MCF 10A (cell line): ENCODE measurements at places on chromosomes 1 and 21.

GRCh38 chr1:204080163-204080903, 7.4 kb downstream of the SOX13 start:
- peak; percentile 99 for DNase-seq

DNA sequence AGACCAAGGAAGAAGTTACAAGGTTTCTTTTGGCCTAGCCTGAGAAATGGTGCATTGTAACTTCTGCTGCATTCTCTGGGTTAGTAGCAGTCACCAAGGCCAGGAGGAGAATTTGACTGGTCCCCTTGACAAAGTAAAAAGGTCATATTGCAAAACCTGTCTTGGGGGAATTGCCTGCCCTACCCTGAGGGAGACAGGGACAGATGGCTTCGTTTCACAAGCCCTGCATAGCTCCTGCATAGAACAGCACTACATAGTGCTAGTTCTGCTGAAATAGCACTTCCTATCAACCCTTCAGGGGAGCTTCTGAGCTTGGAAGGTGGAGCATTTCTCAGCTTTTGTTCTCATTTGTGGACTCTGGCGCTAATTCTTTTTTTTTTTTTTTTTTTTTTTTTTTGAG, 20.4 kb upstream of the AK2 start:
- no peak for DNase-seq

- DNase-seq: no peak
These were observed 82.6 kb upstream of the DPYD start for GRCh38 chr1:98003442-98003841.

DNA sequence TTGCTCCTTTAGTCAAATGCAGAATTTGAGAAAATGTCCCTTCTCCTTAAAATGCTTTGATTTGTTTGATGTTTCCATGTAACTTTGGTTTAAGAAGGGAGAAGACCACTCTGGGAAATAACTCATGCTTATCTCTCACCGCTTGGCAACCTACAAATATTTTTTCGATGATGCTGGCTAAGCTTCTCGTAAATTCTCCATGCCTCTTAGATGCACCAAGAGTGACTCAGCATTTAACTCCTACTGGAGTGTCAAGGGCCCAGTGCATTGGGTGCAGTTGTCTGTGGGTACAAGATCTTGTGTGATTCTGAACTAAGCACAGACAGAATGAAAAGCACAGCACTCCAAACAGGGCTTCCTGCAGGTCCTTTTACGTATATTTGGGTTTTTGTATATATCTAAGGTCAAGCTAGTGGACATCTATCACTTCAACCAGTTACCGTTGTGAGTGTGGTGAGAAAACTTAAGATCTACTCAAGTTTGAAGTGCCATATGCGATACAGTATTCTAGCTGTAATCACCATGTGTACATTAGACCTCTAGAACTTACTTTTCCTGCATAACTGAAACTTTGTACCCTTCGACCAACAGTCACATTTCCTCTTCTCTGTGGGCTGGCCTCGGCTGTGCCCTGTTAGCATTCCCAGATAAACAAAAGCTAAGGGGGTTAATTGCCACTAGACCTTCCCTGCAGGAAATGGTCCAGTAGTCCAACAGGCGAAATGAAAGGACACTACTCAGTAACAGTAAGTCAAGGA, 55.8 kb downstream of the COL18A1 start:
- DNase-seq: peak; percentile 31

GRCh38 chr1:162385280-162385623, 3.7 kb downstream of the C1orf226 start:
- DNase-seq: no peak

GRCh38 chr1:197944485-197944884, 27.3 kb downstream of the LHX9 start:
- DNase-seq: no peak

GRCh38 chr1:199561334-199561733, 466.2 kb upstream of the NR5A2 start:
- DNase-seq: no peak
